ENCODE measurements at places on chromosomes 2 and 18. TPM values are rescaled to one million over a fixed set of nuclear protein-coding genes. Genes with fewer than 3 reads are reported as not detected.

ACVR1C gene
- total RNA-seq: 0.63 TPM

- DNase-seq: no peak
These were observed 17.1 kb downstream of the DYNAP start for GRCh38 chr18:54608028-54608642.

DNA sequence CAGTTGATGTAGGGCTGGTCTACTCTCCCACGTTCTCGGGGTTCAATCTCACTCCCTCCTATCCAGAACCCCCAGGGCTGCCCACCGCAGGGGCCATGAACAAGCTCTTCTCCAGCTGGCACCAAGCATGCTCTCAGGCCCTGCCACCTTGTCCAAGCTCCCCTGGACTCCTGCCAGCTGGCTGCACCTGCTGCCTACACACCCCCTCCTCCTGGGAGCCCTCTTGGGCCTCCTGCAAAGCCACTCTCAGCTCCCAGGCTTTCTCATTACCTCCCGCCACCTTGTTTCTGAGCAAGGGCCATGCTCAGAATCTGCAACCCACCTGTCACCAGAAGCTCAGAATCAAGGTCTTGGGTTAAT, 56.0 kb downstream of the HDAC4 start:
- DNase-seq: no peak

- DNase-seq: no peak
These were observed 129.9 kb downstream of the MARCHF4 start for GRCh38 chr2:216242365-216242764.

Measured in activated CD8-positive, alpha-beta T cell treated with anti-CD3 and anti-CD28 coated beads, Interleukin-2, amount 10 ng/mL, durations not matched to agents 7 days and 5 days (primary cell).